HT-29 (cell line): ENCODE measurements at places on chromosomes 4 and X. TPM values are rescaled to one million over a fixed set of nuclear protein-coding genes. Genes with fewer than 3 reads are reported as not detected.

The MTHFD2L gene
- 18.4 and 32.9 TPM in 2 replicates for total RNA-seq

DNA sequence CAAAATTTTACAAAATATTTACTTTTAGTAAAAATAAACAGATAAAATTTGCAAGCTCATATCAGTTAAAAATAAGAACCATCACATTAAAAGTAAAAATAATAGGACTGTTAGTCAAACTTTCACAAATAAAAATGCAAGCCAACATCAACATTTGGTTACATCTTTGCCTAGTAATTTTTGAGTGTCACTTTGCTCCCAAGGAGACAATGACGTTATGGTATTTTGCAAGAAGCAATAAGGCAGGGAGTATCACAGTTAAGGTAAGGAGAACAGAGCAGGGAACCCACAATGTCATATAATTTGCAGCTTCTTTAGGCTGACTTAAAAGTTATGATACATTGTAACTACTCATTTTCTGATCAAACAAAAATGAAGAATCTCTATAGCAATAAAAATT lies 98.7 kb downstream of the ATP8A1 start:
- no peak for DNase-seq

DNA sequence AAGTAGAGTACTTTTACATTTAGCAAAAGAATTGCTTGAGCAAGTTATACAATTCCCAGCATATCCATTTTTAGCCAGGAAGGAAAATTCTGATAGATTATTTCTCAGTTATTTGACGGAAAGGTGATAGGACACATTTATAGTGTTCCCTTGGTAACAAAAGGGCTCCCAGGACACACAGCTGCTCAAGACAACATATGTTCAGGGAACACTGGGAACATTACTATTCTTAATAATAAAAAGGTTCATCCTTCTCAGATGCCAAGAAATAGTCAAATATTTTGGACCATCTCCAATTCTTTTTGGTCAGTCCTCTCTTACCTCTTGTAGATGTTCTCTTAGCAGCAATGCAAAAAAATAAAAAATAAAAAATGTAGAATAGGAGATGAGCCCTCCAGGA lies 66.8 kb upstream of the SMAD1 start:
- no peak for DNase-seq

The PNMA6A gene
- total RNA-seq = not detected in 2 replicates

DNA sequence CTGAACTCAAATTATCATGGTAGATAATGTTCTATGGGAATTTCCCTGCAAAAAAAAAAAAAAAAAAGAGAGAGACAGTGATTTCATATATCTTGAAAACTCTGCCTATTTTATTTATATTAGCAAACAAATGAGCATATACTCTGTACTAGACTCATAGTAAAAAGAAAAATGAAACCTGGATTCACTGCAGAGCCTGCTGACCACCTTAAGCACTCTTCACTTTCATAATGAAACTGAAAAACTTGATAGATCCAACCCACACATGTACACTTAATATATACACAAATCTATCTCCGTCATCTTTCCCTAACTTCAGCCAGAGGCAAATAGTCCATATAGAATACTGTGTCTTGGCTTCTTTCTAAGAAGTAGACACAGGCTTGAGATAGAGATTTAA lies 226.1 kb upstream of the KCNIP4 start:
- DNase-seq = no peak

- DNase-seq = no peak
Measured at GRCh38 chr4:109294468-109295020, 7.9 kb downstream of the COL25A1 start.

DNA sequence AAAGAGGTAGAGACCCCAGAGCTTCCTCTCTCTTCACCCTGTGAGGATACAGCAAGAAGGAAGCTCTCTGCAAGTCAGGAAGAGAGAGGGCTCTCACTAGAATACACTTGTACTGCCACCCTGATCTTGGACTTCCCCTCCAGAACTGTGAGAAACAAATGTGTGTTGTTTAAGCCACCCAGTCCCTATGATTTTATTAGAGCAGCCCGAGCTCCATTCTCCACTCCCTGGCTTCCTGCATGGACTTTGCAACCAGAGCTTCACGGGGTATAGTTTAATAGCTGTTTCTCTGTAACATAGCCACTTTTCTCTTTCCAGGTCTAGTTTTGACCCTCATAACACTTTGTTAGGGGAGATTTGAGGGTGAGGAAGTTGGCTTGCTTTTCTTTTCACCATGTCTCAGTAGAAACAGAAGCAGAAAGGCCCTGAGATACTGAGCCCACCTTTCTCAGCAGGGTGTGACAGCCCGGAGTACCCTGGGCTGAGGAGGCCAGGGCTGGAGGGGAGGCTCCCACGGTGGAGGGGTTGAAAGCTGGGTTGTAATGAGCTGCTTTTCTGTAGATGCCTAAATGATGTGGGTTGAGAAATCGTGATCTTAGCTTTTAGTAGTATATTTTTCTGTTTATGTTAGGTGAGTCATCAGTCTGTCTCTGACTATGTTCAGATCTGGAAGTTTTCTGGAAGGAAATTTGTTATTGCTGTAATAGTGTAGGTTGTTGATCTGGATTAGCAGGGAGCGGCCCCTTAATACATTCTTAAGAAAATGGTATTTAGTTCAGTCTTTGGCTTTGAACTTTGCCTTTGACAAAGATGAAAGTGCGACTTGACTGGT lies 118.6 kb downstream of the PTTG2 start:
- peak; percentile 66 for DNase-seq

DNA sequence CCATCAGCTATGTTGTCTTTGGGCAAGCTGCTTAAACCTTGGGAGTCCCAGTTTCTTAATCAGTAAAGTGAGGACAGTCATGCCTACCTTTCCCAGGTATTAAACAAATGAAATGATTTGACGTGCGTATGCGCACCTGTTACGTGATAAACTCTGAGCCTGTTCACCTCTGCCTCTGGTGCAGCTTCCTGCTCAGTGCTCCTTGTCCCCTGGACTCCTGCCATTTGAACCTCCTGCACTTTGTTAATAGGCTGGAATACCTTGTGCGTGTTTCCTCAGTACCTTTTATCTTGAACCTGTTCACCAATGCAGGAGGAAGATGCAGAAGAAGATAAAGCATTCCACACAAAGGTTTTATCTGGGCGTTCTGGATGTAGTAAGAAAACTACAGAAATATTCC lies 211.9 kb downstream of the CEP135 start:
- peak; percentile 22 for DNase-seq

DNA sequence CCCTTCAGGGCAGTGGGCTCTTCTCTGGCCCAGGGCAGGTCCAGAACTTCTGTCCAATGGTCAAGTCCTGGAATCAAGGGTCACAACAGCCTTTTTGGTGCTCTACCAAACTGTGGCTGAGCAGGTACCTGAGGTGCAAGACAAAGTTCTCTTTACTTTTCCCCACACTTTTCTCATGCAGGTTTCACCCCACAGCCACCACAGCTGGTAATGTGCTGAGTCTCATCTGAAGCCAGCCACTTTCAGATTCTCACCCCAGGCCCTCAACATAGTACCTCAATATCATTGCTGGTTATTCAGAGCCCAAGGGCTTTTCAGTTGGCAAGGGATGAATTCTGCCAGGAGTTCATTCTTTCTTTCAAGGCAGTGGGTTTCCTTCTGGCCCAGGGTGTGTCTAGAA lies 426.0 kb downstream of the TECRL start:
- DNase-seq = no peak

The F9 gene
- total RNA-seq = not detected in 2 replicates

DNA sequence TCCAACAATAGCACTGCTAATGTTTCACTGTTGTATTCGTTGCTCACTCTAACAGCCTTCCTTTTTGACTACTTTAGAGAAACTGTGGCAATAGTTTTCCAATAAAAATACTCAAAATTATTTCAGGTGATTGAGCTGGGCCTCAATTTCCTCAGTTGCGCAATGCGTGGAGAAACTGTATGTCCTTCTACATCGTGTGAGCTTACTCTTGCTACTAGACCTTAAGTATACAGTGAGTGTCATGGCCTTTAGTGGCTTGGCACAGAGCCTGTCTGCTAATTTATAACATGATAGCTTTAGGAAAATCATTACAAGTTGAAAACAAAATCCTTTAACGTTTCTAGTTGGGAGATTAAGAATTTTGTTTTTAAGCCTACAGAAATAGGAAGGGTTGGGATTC lies 114.5 kb downstream of the COL4A6 start:
- no peak for DNase-seq

The PABPC5 gene
- not detected in 2 replicates for total RNA-seq

DNA sequence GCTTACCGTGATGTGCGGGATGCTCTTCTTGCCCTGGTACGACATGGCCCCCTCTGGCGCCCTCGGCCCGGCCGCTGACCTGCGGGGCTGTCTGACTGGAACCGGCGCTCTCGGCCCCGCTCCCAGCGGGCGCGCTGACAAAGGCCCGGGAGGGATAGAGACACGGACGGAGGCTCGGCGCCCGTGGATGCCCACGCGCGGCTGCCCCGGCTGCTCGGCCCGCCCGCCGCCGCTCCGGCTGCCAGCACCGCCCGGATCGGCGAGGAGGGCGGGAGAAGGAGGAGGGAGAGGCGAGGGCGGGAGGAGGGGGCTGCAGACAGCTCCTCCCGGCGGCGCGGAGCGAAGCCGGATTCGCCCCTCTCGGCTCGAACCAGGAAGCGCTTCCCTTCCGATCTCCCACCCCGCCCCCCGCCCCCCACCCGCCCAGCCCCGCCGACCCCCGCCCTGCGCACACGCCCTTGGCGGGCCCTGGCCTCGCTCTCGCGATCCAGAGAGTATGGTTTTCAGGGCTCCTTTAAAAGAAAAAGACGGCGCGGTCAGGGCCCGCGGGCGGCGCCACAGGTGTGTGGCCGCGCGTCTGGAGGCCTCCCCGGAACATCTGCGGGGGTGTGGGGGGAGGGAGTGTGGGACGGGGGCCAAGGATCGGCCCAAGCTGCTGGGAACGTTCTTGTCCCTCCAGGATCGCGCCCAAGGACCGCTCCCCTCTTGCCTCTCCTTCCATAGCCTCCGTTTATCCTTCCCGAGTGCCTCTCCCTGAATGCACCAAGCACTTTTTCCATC lies 4.5 kb downstream of the CRMP1 start:
- no peak for DNase-seq

DNA sequence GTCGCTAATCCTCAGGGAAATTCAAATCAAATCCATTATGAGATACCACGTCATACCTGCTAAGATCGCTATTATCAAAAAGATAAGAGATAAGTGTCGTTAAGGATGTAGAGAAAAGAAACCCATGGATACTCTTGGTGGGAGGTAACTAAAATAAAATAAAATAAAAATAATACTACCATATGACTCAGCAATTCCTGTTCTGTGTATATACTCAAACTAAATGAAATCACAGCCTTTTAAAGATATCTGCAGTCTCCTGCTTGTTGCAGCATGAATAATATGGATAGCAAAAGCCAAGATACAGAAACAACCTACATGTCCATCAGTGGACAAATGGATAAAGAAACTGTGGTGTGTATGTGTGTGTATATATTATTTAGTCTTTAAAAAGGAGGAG lies 105.8 kb upstream of the IL15 start:
- no peak for DNase-seq

GRCh38 chr4:74453037-74453635 lies 8.2 kb downstream of the AREG start:
- DNase-seq = peak; percentile 36

DNA sequence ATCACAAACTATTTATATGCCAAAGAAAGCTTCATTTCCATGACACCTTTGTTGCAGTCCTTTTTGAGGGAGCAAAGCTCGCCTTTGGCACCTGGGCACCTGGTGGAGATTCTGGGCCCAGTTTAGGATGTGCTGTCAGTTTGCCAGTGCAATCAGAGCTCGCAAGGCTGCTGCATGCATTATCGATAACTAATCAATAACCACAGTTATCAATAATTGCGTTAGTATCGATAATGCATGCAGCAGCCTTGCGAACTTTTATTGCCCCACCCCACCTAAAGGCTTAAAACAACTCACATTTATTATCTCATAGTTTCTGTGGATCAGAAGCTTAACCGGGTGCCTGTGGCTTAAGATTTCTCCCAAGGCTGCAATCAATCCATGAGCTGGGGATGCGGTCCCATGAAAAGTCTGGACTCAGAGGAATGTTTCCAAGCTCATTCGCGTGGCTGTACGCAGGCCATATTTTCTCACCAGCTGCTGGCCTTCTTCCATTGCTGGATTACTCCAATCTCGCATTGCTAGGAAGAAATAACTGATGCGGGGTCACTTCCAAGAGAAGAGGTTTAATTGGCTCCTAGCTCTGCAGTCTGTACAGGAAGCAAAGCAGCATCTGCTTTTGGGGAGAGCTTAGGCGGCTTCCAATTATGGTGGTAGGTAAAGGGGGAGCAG lies 6.2 kb upstream of the AFAP1 start:
- DNase-seq = no peak

The CC2D2A gene
- total RNA-seq = 2.9 and 5.3 TPM in 2 replicates

- no peak for DNase-seq
Measured at GRCh38 chr4:55509266-55509665, 37.4 kb downstream of the CLOCK start.

DNA sequence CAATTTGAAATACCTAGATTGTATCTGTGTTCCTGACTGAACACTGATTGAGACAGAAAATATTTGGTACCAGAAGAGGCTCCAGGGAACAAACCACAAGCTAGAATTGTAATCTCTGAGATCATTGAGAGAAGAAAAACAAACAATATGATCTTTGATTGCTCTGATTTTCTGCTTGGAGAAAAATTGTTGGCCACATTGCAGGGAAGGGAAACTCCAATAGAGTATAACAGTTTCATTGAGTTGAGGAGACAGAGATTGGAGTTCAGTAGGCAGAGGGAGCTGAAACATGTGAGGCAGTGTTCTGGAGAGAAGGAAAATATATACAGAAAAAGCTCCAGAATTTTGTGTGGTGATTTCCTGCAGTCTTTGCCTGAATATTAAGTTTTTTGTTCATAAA lies 158.2 kb downstream of the C4orf33 start:
- DNase-seq = no peak

- peak; percentile 97 for DNase-seq
Measured at GRCh38 chr4:48963042-48963679, 22.9 kb upstream of the CWH43 start.

GRCh38 chr4:25123236-25123635 lies 37.0 kb downstream of the SEPSECS start:
- no peak for DNase-seq

DNA sequence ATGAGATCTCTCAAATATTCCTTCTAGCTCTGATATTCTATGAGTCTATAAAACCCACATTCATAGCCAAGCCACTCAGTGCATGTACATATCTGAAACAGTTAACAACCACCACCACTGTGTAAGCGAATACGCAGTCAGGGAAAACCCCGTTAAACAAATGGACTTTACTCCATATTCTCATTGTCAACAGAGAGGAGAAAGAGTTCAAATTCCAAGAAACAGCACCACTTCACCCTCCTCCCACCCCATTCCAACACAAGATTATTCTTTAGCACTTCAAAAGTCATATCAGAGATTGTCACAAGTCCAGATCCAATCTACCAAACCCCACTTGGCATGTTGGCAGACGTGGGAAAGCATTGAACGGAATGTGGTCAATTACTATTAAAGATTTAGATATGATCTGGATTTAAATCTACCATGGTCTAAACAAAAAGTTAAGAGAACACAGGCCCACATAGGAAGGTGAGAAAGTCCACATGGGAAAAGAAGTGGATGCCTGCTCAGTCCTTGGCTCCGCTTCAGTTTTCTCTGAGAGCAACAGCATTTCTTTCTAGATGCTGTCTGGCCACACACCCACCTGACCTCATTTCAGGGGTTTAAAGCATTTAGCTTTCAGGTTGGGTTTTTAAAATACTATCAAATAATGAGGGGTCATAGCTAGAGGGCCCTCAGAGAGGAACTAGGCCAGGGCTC lies 39.8 kb upstream of the KLHL13 start:
- no peak for DNase-seq
